ENCODE measurements at places on chromosomes 3 and 15.

DNA sequence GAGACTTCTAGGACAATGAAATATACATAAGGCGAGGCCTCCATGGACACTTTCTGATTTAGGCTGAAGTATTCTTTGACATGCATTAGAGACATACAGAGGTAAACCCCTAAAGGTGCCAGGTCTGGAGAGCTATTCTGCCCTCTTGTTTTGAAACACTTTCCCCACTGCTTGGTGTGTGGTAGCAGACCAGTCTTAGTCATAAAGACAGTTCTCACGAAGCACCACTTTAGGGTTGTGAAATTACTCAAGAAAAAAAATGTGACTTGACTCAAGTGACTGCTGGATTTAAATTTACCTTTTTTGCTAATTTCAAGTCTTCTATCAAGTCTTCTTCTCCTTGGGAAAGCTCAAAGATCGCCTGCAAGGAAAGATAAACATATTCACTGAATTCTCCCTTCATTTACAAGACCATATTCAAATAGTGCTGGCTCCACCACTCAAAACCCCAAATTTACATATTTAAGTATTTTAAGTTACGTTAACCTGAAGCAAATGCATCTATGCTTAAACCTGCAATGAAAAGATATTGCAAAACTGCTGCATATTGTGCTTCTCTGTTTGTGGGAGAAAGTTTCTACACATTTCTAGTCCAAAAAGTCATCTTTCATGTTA, 48.4 kb downstream of the ARHGEF3 start:
- no peak for DNase-seq

GRCh38 chr3:43254125-43254524, 32.2 kb upstream of the SNRK start:
- DNase-seq = no peak

DNA sequence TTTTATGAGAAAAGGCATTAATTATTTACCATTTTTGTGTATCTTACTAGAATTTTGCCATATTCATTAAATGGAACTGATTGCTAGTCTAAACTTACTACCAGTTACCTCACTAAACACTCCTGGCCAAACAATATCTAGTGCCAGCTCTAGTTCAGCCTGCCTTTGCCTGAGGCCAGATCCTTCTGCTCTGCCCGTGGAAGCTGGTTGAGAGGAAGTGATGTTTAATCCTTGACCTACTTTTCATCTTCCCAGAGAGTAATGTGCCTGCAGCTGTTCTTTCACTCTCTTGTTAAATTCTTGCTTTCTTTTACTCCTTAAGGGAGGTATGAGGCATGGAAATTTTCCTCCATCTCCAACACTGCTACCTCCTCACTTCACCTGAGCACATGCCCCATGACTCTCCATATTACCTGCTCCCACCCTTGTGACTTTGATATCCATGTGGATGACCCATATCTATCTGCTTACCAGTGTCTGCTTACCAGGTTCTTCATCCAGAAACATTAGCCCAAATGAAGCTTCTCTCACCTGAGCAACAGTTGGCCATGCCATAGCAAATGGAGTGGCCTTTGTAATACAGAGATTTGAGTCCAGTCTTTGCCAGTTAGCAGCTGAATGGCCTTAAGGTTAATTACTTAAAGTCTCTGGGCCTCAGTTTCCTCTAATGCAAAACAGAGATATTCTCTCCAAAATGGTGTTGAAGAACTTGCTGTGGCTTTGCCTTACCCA, 53.4 kb downstream of the UBE2E1 start:
- no peak for DNase-seq

GRCh38 chr15:55060836-55061235, 135.9 kb downstream of the RSL24D1 start:
- no peak for DNase-seq

- DNase-seq = no peak
Measured at GRCh38 chr3:55518451-55518850, 31.3 kb upstream of the WNT5A start.

- no peak for DNase-seq
Measured at GRCh38 chr3:117722856-117723255, 1013.3 kb downstream of the TUSC7 start.

- no peak for DNase-seq
Measured at GRCh38 chr3:124261306-124261705, 269.4 kb upstream of the ROPN1 start.

- DNase-seq = no peak
Measured at GRCh38 chr3:62154457-62155148, 218.7 kb downstream of the FEZF2 start.

DNA sequence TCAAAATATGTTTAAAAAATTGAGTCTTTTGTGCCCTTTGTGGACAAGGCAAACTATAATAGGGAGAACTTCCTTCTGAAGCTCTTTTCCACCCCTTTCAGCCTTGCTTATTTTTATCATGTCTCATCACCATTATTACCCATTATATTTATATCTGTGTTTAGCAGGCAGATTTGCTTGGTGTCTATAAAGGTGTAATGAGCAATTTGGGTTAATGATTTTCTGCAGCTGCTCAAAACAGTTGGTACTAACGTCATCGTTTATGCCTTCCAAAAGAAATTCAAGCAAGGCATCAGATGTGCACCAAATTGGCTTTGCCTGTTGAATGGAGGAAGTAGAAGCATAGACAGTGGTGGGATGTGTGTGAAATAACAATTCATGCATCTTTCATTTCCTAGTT, 483.7 kb upstream of the SGO1 start:
- no peak for DNase-seq

DNA sequence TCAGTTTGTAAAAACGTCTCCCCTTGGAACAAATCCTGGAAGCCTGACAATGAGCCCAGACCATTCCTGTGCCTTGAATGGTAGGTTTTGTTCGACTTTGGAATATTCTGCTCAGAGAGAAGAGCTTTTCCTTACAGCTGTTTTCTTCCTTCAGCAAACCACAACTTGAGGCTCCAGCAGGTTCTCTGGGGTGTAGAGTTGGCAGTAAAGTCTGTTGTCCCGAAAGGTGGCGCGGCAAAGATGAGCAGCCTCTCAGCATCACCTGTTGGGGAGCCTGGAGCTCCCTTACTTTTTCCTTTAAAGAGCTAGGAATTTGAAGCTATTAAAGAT, 65.4 kb downstream of the BOC start:
- no peak for DNase-seq

DNA sequence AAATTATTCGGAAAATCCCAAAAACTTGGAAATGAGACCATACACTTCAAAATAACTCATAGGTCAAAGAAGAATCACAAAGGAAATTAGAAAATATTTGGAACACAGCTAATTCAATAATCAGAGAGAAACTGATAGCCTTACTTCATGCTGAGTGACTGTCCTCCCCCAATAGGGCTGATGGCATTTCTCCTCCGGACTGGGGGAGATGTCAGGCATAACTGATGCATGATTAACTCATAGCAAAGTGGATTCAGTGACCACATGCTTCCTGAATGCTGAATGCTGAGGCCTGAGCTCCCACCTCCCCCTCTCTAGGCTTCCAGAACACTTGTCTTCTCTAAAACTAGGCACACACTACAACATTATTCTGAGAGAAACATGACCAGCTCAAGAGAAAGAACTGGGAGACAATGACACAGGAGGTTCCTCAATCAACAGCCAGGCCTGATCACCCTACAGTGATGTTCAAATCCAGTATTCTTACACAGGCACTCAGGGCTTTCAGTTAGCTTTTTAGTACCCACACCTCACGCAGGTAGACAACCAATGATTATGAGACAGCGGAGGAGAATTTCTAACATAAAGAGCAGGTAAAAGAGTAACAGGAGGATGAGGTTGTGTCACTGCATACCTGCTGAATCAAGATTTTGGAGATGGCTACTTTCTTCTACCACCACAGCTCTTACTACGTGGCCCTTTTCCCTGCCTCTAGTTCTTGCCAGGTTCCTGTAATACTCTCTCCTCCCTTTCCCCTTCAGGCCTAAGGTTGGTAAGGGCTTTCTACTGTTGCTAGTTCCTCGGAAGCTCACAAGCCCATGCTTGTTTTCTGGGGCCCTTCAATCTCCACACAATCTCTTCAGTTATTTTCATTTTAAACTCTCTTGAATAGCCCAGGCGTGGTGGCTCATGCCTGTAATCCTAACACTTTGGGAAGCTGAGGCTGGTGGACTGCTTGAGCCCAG, 96.1 kb downstream of the FMN1 start:
- DNase-seq = peak; percentile 5

- no peak for DNase-seq
Measured at GRCh38 chr15:35507932-35508638, 37.9 kb downstream of the DPH6 start.

DNA sequence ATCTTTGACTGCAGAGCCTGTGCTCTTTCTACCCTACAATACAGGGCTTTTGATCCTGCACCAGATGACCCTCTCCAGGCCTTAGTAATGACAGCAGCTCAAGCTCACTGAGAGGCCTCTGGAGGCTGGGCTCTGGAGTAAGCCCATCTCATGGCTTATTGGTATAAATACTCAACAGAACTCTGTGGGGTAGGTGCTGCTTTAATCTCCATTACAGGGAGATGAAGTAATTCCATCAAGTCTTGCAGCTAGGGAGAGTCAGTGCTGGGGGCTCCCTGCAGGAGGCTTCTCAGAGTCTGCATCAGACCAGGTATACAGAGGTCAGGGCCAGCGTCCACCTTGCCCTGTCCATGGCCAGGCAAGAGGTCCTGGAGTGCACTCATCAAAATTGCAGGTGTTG, 89.2 kb upstream of the SLC6A11 start:
- no peak for DNase-seq

Measured in KBM-7 (cell line).